Activated T-cell treated with anti-CD3 and anti-CD28 coated beads for 4 hours (primary cell): ENCODE measurements at places on chromosomes 7 and 10.
A peak's percentile ranks its signal among the peaks of the same experiment; 100 is the strongest.

DNA sequence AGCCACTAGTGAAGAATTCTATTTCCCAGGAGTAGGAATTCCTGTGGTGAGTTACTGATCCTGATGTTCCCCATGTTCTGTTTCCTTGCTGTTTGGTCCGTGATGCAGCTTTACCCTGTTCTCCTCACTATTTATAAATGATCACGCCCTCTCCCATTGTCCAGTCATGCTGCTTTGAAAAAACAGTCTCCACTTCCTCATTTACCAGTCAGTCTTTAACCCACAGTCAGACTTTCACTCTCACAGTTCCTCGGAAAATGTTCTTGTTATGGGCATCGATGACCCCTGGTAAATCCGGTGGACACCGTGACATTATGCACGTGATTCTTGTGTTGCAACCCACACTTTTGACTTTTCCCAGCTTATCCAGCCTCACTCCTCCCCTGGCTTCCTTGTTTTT lies 14.4 kb downstream of the SCIN start:
- no peak for DNase-seq

GRCh38 chr7:108018668-108019067 lies 15.7 kb upstream of the LAMB1 start:
- no peak for DNase-seq

- no peak for DNase-seq
Observed at GRCh38 chr7:3778345-3778744, 477.3 kb downstream of the SDK1 start.

DNA sequence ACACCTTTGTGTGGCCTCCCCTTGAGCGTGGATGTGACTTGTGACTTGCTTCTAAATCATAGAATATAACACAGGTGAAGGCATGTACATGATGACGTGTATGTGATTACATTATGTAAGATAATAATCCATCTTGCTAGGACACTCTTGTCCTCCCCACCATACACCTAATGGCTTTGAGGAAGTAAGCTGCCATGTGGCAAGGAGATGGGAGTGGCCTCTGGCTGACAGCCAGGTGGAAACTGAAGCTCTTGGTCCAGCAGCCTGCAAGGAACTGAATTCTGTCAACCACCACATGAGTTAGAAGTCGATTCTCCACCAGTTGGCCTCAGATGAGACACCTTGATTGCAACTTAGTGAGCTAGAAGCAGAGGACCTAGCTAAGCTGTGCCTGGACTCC lies 67.4 kb upstream of the ELN start:
- no peak for DNase-seq

DNA sequence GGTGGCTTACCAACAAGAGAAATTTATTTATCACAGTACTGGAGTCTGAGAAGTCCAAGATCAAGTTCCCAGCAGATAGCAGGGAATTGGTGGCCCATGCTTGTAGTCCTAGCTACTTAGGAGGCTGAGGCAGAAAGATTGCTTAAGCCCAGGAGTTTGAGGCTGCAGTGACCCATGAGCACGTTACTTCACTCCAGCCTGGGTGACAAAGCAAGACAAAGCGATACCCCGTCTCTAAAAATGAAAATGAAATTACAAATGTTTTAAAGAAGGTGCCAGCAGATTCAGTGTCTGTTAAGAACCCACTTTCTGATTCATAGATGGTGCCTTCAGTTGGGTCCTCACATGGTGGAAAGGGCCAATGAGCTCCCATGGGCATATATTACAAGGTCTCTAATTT lies 20.6 kb upstream of the ARHGAP12 start:
- DNase-seq: no peak

DNA sequence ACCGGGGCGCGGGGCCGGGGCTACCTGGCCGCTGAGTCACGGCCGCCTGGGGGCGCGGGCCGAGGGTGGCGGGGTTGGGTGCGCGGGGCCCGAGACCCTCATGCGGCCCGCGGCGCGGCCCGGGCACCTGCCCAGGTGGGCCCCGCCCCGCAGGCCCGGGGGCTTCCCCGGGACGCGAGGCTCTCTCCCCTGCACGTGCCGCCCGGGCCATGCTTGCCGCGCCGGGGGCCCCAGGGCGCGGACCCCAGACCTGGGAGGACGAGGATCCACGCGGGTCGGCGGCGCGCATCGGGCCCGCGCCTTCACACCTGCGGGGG lies 402 bp downstream of the MAFK start:
- DNase-seq: no peak

DNA sequence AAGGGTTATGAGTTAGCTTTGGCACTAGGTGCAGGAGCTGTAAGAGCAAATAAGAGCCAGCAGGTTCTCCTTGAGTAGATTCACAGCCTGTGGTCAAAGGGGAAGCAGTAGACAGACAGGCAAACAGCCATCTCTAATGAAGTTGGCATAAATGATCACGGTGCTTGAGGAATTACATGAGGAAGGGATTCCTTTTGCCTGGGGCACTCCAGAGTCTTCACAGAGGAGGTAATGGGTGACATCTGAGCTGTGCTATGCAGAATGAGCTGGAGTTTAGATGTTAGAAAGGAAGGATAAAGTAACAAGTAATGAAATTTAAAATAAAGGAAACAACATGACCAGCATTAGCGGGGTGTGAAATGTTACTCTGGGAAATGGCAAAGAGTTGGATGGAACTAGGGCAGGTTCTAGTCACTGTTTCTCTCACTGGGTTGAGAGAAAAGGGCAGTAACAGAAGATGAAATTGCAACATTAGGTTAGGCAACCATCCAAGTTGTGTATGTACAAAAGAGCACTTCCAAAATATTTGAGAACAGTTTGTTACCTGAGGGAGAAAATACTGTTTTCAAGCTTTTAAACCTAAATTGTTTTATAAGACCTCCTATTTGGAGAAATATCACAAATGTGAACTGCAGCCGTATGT lies 613.8 kb downstream of the PHTF2 start:
- DNase-seq: no peak

DNA sequence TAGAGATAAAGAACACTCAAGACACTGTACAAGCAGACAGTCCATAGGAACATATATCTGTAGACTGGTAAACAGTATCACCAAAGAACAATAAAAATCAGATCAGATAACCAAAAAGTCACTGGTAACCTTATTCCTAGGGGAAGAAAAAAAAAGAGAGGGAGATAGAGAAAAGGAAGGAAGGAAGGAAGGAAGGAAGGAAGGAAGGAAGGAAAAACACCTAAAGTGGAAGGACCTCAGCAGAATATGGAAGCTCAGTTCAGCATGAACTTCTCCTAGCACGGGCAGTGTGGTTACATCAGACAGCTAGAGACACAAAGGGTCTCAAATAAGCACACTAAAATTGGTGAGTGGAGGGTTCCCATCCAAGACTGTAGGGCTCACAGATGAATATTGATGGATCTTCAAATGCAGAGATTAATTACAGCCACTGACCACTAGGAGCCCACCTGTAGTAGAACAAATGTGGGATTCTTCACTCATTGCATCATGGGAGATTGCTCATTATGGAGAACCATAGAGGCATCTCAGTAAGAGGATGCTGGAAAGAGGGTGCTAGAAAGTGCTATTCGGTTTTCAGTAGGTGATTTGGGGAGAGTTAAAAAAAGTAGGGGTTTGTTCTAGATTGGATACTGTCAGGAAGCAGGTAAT lies 293.4 kb upstream of the C7orf33 start:
- DNase-seq: no peak

DNA sequence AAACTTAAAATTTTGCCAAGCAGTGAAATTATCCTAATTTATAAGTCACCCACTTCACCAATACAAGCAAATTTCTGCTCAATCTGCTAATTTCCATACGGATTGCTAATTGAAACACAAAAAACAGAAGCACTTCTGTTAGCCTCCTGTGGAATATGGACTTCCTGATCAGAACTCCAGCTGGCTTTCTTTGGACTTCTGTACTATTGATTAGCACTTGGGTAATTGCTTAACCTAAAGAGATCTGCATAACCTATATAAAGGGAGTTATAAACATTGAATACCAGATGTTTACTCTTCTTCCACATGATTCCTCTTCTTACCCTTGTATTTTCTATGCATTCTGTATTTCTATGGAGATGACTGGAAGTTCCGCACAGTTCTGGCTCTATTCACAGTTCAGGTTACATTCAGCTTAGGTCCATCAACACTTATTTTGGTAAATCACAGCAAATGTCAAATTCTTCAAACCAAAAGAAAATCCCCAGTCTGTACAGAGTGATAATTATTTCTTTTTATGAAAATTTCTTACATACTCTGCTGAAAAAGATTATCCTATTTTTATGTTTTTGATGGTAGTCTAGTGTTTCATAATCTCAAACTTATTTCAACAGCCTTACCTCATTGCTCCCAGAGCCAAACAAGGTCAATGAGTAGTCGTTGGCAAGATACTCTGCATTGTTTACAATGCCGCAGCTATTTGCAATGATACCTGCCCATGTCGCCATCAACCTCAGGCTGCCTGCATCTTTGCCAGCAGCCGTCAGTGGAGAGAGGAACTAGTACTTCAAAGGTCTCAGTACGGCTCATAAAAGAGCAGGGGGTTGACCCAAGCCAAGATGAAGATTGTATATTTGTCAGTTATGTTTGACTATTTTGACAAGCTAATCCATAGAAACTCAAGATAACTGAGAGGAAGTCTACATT lies 225.6 kb downstream of the AHR start:
- DNase-seq: no peak

DNA sequence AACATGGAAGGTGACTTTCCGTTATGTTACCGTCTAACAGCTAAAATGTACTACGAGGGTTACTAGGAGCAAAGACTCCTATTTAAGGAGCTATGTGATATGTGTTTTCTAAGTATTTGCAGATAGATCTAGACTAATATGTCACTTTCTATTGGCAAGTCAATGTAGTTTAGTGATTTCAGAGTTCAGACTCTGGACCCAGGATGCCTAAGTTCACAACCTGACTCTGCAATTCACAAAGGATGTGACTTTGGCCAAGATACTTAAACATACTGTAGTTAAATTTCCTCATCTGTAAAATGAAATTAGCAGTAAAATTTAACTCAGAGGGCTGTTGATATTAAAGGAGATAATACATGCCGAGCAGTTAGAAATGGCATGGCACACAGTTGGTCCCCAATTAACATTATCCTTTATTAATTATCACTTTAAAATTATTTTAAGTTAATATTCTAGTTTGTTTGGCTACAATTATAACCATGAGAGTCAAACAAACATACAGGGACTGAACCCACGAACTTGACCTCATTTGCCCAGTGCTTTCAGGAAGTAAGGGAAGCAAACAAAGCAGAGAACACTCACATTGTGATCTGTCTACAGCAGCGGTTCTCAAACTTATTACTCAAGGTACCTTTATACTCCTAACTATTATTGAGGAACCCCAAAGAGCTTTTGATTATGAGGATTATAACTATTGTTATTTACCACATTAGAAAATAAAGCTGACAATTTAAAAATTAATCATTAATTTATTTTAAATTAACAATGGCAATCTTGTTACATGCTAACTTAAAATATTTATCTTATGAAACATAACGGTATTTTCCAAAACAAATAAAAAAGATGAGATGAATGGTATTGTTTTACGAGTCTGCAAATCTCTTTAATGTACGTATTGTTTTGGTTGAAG lies 94.4 kb downstream of the ANK3 start:
- no peak for DNase-seq

GRCh38 chr7:22113041-22113440 lies 167.3 kb upstream of the CDCA7L start:
- no peak for DNase-seq

- no peak for DNase-seq
Observed at GRCh38 chr7:18461785-18462467, 33.6 kb upstream of the HDAC9 start.

GRCh38 chr10:5552376-5553321 lies 27.9 kb downstream of the CALML3 start:
- no peak for DNase-seq

- peak; percentile 83 for DNase-seq
Observed at GRCh38 chr10:15209827-15210509, 41.5 kb upstream of the NMT2 start.

- peak; percentile 16 for DNase-seq
Observed at GRCh38 chr10:15169555-15170401, 1.3 kb upstream of the NMT2 start.

DNA sequence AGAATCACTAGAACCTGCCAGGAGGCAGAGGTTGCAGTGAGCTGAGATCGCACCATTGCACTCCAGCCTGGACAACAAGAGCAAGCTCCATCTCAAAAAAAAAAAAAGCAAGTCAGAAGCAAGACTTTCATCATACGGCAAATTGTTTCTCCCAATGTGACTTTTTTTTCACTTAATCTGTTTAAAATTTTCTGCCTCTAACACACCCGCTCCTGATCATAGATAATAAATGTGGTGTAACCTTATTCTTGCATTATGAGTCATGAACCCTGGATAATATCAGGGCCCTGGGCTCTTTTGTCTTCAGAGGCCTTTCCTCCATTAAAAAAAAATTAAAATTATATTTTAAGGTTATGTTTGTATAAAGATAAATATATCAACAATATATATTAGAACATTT lies 111.4 kb upstream of the JCAD start:
- no peak for DNase-seq

DNA sequence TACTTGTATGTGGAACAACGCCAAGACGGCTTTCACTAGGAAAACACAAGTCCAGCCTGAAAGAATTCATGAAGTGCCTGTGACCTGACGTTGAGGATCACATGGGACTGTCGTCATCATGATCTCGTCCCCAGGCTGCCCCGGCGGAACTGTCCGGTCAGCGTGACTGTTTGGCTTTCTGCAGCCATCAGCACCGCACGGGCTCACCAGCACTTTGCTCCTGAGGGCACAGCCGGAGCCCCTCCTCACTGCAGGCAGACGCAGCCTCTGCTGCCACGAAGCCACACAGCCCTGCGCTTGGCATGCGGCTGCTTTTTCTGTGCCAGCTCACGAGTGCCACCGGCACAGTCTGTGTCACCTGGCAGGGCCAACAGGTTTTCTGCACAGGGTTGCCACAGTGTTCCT lies 9.4 kb upstream of the GET4 start:
- no peak for DNase-seq

- DNase-seq: no peak
Observed at GRCh38 chr10:77175631-77176222, 461.9 kb downstream of the KCNMA1 start.

- no peak for DNase-seq
Observed at GRCh38 chr10:129707406-129708388, 240.7 kb downstream of the MGMT start.

- DNase-seq: no peak
Observed at GRCh38 chr7:11615174-11615573, 216.8 kb downstream of the THSD7A start.

- no peak for DNase-seq
Observed at GRCh38 chr10:63261496-63261895, 128.4 kb downstream of the NRBF2 start.
